Stimulated activated CD8-positive, alpha-beta memory T cell treated with anti-CD3 and anti-CD28 coated beads, Interleukin-15, amount 100 ng/mL, for 4 hours (primary cell): ENCODE measurements at places on chromosomes 7 and 10.

DNA sequence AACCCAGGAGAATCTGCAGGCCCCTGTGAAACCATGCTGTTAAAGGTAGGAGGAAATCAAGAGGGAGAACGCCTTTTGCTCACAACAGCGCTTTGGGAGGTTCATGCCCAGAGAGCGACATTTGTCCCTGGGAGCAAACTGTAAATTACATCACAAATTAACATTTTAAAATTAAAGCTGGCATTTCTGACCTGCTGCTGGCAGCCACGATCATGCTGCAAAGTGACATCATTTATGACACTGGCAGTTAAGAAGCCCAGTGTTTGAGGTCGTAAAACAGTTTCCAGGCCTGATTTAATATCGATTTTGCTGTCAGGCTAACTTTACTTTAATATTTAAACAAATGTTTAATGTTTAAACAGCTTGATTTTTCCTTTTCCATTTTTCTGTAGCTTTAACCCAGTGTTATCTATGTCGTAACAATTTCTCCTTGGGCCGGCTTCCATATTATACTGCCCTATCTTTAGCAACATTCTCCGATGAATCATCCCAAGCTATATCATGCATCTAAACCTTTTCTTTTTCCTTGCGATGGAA lies 86.5 kb upstream of the NPVF start:
- no peak for DNase-seq

DNA sequence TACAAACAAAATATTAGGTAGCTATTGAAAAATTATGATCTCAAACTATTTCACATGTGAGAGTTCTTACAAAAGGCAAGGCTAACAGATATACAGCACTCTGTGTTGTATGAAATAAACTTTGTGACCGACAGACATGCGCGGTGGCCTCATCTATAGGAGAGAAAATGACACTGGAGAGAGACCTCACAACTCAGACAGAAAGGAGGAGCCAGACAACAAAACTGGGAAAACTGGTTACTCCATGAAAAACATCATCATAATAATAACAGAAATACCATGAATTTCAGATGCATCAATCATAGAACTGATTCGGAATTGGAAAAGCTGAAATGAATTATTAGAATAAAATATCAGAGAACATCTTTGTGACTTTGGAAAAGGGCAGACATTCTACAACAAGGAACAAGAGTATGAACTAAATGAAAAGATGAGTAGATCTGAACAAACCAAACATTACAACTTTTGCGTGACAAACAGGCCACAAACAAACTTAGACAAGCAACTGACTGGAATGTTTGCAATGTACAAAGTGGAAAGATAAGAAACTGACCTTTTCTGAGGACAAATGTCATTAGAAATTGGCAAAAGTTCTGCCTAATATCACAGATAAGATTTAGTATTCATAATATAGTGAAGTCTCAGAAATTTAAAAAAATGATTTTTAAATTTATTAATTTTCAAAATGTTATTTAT lies 69.3 kb downstream of the TNS3 start:
- no peak for DNase-seq

- DNase-seq, result no peak
These were observed 381.3 kb downstream of the KCNMA1 start for GRCh38 chr10:77256346-77256745.

DNA sequence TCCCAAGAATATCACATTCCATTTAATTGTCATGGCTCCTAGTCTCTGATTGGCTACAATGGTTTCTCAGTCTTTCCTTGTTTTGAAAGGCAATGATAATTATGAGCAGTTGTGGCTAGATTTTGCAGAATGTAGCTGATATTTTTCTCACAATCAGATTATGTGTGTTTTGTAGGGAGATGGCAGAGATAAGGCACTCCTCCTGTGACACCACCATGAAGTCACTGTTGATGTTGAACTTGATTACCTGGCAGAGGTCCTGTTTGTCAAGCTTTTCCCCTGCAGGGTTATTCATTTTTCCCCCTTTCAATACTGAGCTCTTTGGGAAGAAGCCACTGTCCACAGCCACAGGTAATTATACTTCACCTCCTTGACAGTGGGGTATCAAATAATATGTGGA lies 602.9 kb upstream of the PFKP start:
- no peak for DNase-seq

GRCh38 chr10:1089017-1089689 lies 33.0 kb downstream of the WDR37 start:
- DNase-seq, result no peak

DNA sequence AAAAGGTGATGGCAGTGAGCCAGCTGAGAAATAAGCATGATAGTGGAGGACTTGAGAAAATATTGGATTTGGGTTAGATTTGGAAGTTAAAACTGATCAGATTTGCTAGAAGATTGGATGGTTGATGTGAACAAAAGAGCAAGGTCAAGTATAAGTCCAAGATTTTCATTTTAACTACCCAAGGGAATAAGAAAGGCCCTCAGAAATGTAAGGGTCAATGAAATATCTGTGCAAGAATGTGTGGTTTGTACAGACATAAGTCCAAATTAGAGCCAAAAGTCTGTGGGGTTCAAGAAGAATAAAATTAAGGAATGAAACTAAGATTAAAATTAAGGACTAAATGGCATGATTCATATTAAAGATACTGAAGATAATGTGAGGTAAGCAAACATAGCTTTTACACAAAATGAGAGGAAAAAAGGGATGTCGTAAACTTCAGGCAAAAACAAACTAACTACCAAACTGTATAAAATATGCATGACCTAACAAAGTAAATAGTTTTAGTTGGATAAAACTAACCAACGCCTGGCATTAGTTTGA lies 78.4 kb upstream of the CACNA2D1 start:
- DNase-seq, result no peak

DNA sequence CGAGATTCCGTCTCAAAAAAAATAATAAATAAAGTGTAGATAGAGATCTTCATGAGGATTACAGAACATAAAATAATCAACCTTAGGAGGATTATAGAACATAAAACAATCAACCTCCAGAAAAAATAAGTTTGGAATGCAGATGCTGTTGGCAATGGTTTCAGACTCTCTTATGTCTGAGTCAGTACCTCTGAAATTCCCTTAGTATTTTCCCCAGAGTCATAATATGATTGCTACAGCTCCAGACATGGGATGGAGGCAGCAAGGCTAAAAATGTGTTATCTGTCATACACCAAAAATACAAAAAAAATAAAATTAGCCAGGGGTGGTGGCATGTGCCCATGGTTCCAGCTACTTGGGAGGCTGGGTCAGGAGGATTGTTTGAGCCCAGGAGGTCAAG lies 22.2 kb downstream of the CADPS2 start:
- no peak for DNase-seq

- no peak for DNase-seq
These were observed 55.9 kb upstream of the SEMA3A start for GRCh38 chr7:84250452-84250851.

DNA sequence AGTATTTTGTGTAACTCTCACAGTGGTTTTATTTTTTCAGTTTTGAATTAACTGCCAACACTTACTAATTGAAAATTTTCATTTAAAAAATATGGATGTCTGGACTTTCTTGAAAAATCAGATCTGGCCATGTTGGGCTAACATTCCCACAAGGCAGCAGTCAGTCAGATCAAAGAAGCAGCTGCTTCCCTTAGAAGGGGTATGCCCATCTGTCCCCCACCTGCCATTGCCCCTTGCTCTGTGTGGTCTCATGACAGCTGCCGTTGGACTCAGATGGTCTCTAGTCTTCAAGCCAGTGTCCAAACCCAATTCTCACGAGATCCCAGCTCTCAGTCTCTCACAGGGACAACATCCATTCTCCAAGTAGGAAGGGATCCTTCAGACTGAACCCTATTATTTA lies 212.1 kb upstream of the GHITM start:
- no peak for DNase-seq
